ENCODE measurements at places on chromosomes 13 and 19. TPM values are rescaled to one million over a fixed set of nuclear protein-coding genes. Genes with fewer than 3 reads are reported as not detected.

GRCh38 chr13:39602614-39603366 is at the start of gene LHFPL6:
Gene LHFPL6, minus strand, starts transcription at chr13:39603193.
- H3K4me1 ChIP-seq = peaks cover 5% of the 10 kb centered on the region
- no peaks in the 10 kb centered on the region for H3K27me3 ChIP-seq
- H3K4me3 ChIP-seq = peak within 1 kb of the TSS; percentile 66
- peak; percentile 76 for DNase-seq
- peak within 1 kb of the TSS; percentile 61 for H3K27ac ChIP-seq

GRCh38 chr13:39419876-39420275 is 183.1 kb downstream of the LHFPL6 start:
- no peak overlapping the region for H3K4me3 ChIP-seq
- no peak overlapping the region for H3K27ac ChIP-seq
- H3K27me3 ChIP-seq = no peaks in the 10 kb centered on the region
- H3K36me3 ChIP-seq = no peaks in the 10 kb centered on the region
- H3K4me1 ChIP-seq = no peaks in the 10 kb centered on the region
- no peak for DNase-seq

The SLC8A2 gene
- total RNA-seq = not detected

GRCh38 chr19:33125929-33126388 is 6.0 kb upstream of the WDR88 start:
- H3K36me3 ChIP-seq = no peaks in the 10 kb centered on the region
- no peaks in the 10 kb centered on the region for H3K4me1 ChIP-seq
- H3K27me3 ChIP-seq = no peaks in the 10 kb centered on the region
- H3K27ac ChIP-seq = no peak overlapping the region

The ZNF416 gene
- total RNA-seq = 1.8 TPM

Measured in right lobe of liver (tissue), 6 donors.